Mesenchymal stem cell (in vitro differentiated cells and primary cell): ENCODE measurements at places on chromosomes 5 and 9.

- DNase-seq = no peak
Measured at GRCh38 chr5:174840435-174840834, 116.1 kb downstream of the MSX2 start.

GRCh38 chr9:120261419-120261818 lies 318.5 kb downstream of the CDK5RAP2 start:
- DNase-seq = no peak

DNA sequence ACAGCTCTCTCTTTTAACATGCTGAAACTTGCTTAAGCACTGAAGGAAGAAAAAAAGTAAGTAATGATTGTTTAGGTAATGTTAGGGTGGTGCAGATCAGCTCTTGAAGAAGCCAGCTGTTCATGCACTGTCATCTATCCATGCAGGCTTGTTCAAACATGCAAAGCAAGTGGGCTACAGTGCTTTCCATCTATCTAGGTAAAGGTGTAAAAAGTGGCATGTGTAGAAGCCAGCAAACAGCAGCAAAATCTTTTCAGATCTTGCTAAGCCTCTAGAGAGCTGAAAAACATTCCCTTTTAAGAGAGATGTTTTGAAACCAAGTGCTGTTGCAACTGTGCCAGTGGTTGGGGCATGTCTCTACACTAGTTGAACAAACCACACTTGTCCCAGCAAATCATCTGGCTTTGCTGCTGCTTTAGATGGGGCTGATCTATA lies 214.4 kb downstream of the EFNA5 start:
- DNase-seq = peak; percentile 48

DNA sequence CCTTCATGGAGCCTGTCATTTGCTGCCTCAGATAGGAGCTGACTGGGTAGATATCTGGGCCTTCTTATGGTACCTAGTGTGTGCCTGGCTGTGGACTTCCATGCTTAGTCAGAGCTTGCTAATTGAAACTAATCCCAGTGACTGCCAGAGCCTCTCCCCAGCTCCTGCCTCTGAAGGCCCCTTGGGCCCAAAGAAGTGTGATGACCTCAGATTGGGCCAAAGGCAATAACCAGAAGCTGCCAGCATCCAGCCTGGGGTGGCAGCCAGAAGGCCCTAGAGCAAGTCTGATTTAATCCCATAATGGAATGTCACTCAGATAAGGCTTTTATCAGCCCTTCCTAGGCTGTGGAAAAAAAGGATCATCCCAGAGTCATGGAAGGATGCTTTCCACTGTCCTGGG lies 17.1 kb upstream of the CDC23 start:
- peak; percentile 30 for DNase-seq

DNA sequence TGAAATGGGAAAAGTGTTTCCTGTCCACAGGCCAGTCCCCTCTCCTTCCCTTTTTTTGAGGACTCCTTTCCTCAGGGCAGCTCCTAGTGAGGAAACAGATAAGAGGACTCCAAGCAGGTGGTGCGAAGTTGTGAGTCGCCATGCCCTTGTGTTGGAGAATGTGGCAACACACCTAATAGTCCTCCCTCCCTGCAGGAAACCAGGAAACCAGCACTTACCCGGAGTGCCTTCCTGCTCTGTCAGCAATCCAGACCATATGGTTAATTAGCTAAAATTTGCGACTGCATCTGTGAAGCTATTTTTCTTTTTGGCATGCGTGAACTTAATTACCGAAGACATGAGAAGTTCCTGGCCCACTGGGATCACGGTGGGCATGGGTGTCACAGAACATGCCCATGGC lies 69.9 kb downstream of the TRIM32 start:
- DNase-seq = no peak

DNA sequence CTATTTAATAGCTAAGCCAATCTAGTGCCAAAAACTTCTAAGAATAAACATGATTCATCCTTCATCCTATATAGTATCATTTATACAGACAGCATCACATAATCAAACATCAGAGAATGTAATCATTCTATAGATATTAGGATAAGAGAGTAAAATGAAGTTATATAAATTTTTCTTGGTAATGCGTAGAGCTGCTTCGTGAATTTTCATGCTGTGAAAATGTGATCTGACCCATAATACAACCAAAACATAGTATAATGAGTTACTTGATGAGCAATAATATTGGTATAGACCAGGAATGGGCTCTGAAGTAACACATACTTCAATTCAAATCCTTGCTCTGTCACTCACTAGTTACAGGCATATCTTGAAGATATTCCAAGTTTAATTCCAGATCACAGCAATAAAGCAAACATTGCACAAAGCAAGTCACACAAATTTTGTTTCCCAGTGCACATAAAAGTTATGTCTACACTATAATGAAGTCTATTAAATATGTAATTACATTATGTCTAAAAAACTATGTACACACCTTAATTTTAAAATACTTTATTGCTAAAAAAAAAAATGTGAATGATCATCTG lies 23.9 kb downstream of the NR2F1-AS1 start:
- DNase-seq = no peak

DNA sequence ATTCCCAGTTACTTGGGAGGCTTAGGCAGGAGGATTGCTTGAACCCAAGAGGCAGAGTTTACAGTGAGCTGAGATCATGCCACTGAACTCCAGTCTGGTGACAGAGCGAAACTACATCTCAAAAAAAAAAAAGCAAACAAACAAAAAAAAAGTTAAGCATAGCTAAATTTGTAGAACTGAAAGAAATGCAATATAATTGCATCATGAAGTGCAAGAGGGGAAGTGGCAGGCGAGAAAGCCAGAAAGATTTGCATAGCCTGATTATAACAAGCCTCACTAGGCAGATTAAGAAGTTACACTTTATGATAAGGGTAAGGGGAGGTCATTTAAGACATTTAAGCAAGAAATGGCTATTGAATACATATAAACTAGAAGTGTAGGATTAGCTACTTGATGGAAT lies 187.1 kb downstream of the EDIL3 start:
- DNase-seq = no peak

GRCh38 chr9:89759572-89759971 lies 154.8 kb downstream of the GADD45G start:
- DNase-seq = no peak

GRCh38 chr5:41840251-41840650 lies 30.0 kb downstream of the OXCT1 start:
- DNase-seq = no peak

DNA sequence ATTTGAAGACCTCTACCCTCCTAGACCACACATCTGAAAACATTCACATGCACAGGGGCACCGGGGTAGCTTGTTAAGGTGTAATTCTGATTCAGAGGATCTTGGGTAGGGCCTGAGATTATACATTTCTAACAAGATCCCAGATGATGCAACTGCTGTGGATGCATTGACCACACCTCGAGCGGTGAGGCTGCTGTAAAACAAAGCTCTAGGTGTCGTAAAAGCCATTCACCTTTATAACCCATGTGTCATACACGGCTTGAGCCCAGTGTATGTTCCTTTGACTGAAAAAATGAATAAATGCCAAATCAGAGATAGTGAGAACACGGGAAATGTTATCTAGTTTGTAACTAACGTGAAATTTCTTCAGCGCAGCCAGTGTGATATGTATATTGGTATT lies 1578.2 kb upstream of the WWC1 start:
- DNase-seq = no peak

DNA sequence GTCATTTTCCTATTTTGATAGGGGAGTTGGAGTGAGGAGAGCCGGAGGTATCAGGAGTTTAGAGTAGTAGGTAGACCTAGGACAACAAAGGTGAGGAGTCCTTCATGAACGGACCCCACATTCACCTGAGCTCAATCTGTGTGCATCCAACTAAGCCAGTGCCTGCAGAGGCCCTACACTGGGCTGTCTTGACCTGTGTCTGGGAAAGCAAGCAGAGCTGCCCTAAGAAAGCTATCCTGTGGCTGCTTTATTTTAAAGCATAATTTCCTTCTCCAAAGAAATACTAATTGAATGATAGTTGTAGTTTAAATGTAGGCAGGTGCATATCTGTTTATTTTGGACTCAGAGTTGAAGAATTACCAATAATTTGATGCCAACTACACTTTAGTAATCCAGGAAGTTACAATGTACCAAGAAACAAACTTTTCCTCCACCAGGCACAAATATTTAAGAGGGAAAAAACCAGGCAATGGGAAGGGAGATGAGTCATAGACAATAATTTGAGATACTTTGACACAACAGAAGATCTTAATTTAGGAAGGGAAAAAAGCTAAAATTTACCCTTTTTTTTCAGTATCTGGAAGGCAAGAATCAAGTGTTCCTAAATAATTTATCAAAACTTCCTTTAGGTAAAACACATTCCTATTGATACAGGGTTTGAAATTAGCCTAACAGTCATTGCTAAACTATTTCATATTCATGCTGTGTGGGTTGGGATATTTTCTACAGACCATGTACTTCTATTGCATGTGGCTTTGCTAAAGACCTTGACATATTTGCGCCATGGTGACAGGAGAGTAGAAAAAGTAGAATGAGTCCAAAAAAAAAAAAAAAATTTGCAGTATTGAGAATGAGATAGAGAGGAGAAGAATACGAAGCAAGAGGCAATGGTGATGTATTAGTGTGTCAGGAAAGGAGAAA lies 376.6 kb upstream of the TUSC1 start:
- DNase-seq = peak; percentile 30

DNA sequence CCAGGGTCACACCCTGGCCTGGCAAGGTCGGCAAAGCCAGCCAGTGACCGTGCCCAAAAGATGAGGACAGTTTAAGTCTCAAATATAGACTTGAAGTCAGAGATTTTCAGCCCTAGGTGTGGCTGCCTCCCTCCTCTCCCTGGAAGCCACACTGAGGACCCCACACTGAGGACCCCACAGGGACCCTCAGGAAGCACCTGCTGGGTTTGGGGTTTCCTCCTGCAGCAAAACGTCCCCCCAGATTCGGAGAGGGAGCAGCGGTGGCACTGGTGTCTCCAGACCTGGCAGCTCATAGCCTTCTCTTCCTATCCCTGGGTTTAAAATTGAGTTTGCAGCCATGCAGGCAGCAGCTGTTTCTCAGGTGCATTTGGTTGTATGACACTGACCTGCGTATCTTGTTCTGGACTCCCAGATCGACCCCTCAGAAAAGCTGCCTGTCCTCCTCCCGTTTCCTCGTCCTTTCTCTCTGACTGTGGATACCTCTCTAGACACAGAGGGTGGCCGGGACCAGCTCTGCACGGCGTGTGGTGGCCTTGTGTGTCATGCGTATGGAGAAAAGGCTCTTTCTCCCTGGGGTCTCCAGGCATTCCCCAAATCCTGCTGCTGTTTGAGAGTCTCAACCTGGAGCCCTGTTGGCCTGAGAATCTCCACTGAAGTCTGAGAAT lies 36.6 kb downstream of the MRPL36 start:
- no peak for DNase-seq

DNA sequence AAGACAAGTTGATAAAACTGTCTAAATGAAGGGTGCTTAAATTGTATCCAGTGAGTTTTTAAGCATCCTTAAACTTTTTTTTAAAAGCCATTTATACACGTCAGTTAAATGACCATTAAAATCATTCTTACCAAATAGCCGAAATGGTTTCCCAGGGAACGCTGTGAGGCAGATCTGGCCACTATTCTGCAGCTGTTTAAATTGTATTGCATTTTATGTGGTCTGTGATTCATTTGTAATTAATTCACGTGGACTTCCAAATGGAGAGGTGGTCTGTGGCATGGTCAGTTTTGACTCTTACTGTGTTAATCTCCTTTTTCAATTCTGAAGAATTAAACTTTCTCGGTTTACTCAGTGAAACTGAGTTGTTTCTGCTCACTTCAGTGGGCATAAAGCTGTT lies 113.7 kb upstream of the OTULINL start:
- no peak for DNase-seq

DNA sequence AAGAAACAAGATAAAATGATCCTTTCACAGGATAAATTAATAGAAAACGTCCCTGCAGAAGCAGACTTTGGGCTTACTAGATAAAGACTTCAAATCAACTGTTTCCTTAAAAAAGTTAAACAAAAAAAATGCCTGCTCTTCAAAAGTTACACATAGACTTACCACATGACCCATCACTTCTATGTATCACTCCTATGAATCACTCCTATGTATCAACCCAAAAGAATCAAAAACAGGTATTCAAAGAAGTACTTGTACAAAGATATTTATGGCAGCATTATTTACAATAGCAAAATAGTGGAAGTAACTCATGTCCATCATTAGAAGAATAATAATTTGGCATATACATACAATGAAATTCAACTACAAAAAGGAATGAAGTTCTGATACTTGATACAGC lies 56.3 kb upstream of the PRDM9 start:
- DNase-seq = no peak

DNA sequence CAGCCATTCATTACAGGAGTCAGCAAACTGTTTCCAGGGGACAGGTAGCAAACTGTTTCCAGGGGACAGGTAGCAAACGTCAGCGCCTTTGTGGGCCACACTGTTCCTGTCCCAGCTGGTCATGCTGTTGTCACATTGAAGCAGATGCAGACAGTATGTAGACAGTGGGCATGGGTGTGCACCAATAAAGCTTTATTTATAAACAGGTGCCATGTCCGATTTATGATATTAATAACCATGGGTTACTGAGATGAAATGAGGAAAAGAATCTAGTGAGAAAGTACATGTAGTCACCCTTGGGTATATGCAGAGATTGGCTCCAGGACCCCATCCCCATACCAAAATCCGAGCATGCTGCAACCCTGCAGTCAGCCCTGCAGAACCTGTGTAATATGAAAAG lies 122.5 kb downstream of the EHMT1 start:
- no peak for DNase-seq

DNA sequence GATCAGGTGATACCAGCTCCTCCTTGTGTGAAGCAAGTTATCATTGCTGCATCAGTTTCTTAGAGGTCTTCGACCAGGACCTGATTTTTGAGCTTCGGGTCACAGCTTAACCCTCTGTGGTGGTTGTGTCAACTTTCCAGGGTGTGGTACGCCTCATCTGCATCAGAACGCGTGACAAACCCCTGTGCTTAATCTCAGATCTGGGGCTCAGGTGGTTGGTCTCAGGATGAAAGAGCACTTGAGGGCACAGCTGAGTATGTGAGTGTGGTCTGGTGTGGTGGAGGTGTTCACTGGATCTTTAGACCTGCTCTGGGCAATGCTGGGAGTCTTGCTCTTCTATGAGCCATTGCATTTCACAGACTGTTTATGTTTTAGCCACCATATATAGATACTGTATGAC lies 64.1 kb downstream of the OSTF1 start:
- no peak for DNase-seq

DNA sequence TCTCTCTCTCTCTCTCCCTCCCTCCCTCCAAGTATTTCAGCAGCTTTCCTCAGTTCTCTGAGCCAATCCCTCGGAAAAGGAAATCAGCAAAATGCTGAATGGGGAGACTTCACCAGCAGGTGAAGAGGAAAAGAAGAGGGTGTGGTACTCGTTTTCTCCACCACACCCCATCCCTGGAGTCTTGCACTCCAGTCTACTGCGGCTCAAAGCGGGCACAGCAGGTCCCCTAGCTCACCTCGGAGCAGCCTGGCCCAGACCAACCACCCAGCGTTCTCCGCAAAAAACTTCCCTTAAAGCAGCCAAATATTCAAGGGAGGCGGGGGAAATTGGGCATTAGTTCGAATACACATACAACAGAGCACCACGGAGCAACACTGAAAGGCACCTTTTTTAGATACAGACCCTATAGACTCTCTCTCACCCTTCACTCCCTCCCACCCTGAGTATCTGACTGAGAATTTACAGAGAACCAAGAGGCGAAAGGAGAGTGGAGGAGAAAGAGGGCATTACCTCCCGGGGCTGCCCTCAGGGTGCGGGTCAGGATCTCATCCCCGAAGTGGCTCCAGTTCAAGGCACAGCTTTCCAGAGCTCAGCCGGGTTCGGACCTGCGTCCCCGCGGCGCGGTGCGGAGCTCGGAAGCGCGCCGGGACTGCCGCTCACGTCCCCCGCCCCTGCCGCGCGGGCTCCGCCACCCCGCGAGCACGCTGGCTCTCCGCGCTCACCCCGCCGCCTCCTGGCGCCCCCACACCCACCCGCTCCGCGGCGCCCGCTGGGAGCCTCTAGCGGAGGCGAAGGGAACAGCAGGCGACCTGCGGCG lies 1638.5 kb upstream of the C9orf72 start:
- DNase-seq = peak; percentile 63
